ENCODE measurements at places on chromosomes 5 and 9.

GRCh38 chr9:129280623-129281271 is 102.7 kb upstream of the IER5L start:
- no peak for DNase-seq

DNA sequence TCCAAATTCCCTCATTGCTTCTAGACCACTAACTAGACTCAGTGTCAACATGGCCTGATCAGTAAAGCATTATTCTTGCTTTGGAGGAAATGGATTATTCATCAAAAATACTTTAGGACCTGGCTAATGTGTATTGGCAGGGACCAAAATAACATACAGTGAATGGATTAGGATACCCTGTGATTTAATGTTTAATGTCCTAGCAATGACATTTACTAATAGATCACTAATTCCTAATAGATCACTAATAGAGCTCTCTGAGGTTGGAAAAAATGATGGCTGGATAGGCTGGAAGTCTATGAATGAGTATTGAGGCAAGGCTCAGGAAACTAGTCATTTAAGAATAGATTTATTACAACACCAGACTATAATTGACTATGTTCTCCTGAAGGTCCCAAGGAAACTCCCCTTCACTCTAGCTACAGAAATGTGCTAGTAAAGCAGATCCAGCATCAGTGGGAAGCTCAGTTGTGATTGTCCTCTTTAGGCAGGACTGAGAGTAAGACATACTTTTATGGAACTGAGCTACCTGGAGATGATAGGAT is 46.1 kb upstream of the CHSY3 start:
- DNase-seq: no peak

- DNase-seq: no peak
Observed at GRCh38 chr5:163612358-163613149, 107.1 kb downstream of the MAT2B start.

DNA sequence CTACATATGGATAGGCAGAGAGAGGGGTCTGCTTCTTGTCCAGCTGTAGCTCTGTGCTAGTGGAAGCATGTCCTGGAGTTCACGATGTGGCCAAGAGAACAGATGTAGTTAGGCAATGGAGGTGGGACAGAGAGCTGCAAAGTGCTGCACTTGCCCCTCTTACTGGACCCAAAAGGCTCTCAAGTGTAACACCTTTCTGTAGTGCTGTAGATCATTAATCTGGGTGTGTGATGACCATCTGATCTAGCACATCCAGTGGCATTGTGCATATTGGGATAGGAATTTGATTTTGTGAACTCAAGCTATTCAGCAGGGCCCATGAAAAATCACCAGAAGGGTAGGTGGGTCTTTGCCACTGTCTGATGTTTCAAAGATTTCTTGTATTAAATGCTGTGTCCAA is 151.4 kb downstream of the KDM4C start:
- no peak for DNase-seq

GRCh38 chr5:73354406-73354805 is 94.2 kb downstream of the FOXD1 start:
- DNase-seq: no peak

- no peak for DNase-seq
Observed at GRCh38 chr9:122221183-122221811, 7.5 kb downstream of the LHX6 start.

DNA sequence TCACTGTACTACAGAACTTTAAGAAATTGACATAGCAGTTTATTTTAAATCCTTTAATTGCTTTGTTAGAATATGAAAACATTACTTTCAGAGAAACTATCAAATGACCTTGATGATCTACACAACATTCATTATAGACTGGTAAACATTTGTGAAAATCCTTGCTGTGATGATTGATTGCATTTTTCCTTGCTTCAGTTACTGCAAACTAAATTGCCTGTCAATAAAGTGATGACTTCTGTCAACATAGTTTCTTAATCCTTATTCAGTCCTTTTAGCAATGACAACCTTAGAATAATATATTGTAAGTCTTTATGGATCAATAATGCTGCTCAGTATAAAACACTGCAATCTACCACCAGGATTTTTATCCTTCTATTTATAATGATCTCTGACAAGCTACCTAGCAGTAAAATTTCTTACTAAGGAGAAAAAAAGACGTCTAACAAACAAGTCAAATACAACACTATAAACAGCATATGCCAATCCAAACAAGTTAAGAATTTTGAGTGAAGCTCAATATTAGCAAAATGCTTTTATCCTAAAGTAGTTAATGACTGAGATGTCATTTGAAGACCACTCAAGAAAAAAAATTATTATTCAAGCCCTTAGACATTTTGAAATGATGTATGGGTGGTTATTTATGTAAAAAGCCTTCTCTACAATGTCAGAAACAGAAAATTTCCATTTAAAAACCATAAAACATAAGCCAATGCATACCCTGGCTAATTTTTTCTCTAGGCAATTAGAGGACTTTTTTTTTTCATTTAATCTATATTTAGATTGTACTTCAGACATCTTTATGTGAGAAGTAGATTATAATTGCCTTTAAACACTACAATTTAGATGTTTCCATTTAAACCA is 105.5 kb downstream of the FBXL17 start:
- DNase-seq: no peak

DNA sequence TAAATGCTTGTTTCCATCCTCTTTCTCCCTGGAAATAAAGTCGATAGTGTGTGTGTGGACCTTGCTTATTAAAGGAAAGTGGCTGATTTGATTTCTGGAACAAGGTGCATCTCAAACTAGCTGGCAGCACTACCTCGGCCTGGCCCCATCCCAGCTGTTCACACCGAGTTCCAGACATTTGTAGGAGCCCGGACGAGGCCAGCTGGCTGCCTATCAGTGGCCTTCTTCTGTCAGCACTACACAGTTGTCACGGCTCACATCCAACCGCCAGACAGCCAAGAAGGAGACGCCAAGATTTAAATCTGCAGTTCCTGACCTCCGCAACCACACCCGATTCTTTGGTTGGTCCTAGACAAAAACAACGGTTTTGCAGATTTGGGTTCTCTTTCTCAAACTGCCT is 63.6 kb downstream of the PALM2AKAP2 start:
- DNase-seq: no peak

DNA sequence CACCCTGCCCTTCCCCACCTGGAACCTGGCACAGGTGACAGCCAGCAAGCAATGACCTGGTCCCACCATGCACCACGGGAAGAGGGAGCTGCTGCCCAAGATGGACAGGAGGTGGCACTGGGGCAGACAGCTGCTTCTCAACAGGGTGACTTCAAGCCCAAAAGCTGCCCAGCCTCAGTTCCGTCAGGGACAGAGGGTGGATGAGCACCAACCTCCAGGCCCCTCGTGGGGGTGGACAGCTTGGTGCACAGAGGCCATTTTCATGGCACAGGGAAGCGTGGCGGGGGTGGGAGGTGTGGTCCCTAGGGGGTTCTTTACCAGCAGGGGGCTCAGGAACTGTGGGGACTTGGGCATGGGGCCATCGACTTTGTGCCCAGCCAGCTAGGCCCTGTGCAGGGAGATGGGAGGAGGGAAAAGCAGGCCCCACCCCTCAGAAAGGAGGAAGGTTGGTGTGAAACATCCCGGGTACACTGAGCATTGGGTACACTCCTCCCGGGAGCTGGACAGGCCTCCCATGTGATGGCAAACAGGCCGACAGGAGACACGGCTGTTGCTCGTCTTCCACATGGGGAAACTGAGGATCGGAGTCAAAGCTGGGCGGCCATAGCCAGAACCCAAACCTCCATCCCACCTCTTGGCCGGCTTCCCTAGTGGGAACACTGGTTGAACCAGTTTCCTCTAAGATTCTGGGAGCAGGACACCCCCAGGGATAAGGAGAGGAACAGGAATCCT is 1.9 kb downstream of the CEL start:
- no peak for DNase-seq

GRCh38 chr5:79853676-79854418 is 137.2 kb downstream of the MTX3 start:
- DNase-seq: peak; percentile 11

DNA sequence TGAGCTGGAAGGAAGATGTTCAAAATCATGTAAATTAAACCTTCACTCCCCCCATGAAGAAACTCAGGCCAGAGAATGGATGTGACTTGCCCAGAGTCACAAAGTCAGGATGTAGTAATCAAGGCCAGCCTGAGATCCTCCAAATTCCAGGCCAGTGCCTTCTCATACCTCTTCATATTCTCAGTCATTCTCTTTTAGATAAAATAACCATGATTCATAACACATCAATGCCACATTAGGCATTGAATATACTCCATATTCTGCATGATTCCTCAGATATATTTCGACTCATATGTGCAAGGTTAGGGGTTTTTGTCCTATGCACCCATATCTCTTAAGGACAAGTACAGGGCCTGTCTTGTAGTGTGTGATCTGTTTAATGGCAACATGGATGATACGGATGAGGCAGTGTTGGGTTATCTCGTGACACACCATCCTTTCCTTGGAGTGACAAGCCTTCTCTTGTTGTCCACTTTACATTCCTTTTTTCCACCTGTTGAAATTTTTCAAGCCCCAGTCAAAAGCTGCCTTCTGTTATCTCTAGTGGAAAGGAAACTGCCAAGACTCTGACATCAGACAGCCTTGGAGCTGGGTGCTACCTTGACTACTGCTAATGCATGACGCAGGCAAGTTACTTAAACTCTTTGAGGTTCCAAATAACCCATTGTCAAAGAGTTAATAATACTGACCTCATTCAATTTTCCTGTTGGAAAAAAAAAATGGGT is 227.5 kb upstream of the NR4A3 start:
- DNase-seq: no peak

GRCh38 chr5:41559184-41559583 is 48.8 kb upstream of the PLCXD3 start:
- DNase-seq: no peak

DNA sequence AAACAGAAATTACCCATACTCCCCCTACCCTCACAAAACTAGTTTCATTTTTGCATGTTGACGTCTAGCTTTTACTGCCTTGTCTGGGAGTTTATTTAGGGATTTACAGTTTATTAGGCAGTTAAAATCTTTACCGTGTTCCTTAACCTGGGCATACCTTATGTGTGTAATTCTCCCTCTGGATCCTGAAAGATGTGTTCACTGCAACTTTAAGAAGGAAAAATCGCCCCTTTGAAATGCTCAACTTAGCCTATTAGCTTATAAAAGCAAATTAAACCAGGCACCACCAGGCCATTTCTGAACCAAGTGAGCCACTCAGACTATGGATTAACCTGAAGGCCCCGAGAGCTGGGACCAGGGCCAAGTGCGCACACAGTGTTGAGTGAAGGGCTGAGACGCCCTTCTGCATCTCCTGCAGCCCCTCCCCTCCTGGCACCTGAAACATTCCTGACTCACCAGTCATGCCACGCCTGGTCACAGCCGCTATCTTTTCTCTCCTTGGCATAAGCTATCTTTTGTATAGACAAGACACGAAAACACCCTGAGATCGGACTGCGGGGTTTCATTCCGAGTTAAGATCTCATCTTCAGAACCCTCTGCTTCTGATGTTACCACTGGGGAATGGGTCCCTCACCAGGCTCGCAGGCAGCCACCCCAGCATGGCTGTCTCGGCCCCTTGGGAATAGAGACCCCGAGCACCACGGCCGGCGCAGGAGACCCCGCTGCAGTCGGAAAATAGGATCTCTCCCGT is 111.9 kb downstream of the ROR2 start:
- no peak for DNase-seq

DNA sequence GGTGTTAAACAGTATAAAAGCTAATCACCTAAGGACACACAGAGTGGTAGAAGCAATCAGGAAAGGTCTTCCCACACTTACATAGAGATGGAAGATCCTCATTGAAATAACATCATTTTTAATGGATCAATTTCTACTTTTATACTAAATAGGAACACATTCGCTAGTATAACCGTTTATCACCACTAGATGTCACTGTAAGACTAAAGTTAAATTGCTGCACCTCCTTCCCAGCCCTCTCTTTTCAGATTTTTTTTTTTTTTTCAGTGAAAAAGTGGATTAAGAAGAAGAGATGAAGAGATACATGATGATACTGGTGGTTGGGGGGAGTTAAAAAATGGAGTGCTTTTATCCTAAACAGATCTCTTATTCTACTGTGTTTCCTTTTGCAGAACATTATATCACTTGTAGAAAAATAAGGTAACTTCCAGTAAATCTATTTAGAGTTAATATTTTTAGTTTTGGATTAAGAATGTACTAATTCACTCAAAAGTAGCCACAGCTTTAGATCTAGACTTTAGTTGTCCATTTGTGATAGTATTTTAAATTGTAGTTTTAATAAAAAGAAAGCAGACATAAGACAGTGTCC is 116.9 kb upstream of the ARRDC3 start:
- peak; percentile 60 for DNase-seq

- DNase-seq: no peak
Observed at GRCh38 chr9:312596-313320, 98.1 kb downstream of the DOCK8 start.

GRCh38 chr9:80292231-80292630 is 720.5 kb downstream of the TLE4 start:
- DNase-seq: no peak

DNA sequence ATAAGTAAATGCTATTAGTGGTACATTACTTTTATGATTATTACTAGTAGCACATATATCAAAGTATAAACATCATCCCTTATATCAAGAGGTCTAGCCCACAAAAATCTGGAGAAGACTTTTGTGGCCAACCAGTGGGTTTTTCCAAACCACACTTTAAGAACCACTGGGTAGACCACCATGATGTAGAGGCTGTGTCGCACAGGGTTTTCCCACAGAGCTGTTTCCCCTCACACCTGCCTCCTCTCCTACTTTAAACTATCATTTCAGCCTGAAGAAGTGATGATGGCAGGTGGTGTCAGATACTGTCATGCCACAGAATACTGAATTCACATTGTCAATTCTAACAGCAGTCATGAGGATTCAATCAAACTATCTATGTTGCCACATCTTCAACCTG is 109.2 kb downstream of the FBXW11 start:
- DNase-seq: no peak

GRCh38 chr5:35826056-35826455 is 30.6 kb upstream of the IL7R start:
- no peak for DNase-seq

- DNase-seq: no peak
Observed at GRCh38 chr5:139212486-139212885, 14.3 kb upstream of the SIL1 start.

DNA sequence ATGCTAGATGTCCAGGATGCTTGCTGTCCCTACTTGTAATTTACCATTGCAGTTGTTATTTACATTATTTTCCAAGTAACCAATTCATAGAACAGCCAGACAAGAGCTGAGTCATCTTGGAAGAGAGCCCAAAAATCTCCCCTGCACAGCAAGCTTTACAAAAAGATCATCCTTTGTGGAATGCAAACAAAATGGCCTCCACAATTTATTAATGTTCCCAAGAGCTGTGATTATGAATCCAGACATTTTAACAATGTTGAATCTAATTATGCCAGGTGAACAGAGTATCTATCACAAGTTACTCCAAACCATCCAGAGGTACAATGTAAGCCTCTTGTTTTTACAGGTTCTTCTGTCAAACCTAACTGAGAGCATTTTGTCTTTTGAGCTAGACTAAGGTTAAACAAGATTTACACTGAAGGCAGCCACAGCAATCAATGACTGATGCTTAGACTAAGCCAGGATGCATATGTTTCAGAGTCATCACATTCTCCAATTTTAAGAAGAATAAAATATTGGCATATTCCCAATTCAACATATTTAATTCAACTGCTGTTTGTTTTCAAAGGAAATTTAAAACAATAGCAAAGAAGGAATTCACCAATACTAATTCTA is 95.3 kb upstream of the SLC12A2 start:
- DNase-seq: peak; percentile 91

- peak; percentile 60 for DNase-seq
Observed at GRCh38 chr9:134318481-134318891, 7.8 kb upstream of the RXRA start.

Measured in fibroblast of skin of back (primary cell).